ENCODE measurements at places on chromosomes 6 and 20.

DNA sequence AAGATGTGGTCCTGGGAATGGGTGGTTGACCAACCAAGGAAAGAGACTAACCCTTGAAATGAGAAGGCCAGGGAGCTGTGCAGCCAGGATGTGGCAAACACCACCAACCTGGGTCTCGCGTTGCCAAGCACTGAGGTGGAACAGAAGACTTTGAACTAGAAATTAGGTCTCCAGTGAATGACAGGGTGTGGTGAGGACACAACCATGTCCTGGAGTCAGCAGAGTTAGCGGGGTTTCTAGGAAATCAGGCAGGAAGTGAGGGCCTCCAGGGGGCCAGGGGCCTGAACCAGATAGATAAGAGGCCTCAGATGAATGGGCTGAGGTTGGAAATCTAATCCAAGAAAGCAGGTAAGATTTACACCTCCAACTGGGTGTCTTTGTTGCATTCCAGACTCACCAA, 353.3 kb upstream of the ARID1B start:
- no peak for DNase-seq

GRCh38 chr6:139030228-139030963, 1.9 kb downstream of the ABRACL start:
- DNase-seq: no peak

GRCh38 chr6:168214586-168215104, 104.9 kb downstream of the DACT2 start:
- no peak for DNase-seq

DNA sequence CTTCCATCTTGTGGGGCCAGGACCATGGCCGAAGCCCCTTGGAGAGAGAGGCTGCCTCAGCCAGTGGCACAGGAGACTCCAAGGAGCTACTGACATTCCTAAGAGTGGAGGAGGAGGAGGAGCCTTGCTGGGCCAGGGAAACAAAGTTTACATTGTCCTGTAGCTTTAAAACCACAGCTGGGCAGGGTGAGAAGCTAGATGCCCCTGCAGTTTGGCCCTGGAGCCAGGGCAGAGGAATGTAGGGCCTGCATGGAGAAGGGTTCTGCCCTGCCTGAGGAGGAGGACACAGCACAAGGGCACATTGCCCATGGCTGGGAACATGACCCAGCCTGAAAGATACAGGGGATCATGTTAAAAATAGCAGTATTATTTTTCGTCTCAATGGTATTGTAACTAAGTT, 37.4 kb downstream of the PLCG1 start:
- no peak for DNase-seq

DNA sequence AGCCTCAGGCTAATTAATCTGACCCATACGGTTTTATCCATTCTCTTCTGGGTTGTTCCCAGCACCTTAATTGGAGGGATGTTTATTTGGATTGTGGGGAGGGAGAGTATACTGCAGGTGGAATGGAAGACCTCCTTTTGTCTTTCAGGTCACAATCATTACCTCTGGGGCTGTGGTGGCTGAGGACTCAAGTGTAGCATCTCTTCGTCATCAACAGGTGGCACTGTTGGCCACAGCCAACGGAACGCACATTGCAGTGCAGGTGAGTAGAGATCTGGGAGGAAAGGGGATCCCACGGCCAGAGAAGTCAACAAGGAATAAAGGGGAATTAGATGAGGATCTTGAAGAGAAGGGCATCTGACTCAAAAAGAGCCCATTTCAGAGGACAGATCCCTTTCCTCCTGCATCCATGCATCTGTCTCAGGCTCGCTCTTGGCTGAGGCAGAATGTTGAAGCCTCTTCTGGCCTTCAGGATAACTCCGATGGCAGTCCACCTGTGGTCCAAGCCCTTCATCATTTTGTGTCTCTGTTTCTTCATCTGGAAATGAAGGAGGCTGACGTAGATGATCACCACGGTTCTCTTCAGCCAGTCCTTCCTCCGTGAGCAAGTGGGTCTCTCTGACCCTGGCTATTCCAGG, 3.2 kb upstream of the DEF6 start:
- DNase-seq: peak; percentile 85

- DNase-seq: no peak
Measured at GRCh38 chr6:119566546-119567260, 217.1 kb upstream of the MAN1A1 start.

DNA sequence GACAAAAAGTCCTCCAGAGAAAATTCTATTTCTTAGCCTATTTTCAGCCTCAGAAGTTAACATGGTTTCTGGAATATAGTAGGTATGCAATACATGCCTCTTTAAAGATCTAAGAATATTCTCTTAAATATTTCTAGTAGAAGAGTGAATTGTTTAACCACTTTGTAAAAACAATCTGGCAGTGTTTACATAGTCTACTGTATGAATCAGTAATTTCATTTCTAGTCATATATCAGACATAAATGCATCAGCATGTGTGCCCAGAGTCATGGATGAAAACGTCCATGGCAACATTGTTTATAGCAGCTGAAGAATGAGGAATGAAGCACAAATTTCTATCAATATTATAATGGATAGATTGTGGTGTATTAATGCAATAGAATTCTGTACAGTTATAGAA, 124.9 kb downstream of the NKAIN2 start:
- DNase-seq: no peak

DNA sequence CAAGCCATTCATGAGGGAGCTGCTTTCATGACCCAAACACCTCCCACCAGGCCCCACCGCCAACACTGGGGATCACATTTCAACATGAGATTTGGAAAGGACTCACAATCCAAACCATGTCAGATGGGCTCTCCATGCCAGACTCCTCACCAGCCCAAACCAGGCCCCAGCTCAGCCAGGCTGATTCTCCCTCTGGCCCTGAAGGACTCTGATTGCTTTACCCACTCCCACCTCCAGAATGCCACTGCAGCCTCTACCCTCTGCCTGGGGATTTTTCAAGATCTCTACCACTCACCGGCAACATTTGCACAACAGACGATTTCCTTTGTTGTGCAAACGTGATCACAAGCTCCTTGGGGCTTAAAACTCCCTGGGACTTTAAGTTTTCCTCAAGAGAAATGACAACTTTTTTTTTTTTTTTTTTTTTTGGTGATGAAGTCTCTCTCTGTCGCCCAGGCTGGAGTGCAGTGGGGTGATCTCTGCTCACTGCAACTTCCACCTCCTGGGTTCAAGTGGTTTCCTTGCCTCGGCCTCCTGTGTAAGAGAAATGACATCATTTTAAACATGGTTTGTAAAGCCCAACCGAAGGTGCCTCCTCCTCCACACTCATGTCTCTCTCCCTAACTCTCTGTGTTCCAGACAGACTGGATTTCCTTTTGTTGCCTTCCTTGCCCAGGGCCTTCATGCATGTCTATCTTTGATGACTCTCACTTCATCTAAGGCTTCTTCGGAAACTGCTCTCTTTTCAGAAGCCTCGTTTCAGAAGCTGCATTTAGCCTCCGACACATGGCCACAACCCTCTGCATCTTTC, 147.0 kb downstream of the CDH26 start:
- DNase-seq: no peak

DNA sequence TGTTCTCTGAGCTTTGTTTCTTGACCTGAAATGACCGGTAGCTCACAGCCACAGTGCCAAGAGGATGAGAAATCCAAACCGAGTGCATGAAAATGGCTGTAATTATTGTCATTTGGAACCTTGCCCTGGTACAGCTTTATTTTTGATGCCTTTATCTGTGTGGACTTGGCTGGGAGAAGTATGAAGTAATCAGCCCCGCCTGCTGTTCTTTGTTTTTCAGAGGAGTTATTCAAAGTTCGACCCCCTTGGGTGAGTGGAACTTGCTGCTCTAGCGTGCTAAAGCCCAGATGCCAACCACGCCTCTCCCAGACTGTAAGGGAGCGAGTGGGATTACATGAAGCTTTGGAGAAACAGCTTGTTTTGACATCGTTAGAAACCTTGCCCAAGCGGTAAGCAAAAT, 48.3 kb downstream of the ECT2L start:
- no peak for DNase-seq

- no peak for DNase-seq
Measured at GRCh38 chr6:85887461-85887860, 244.8 kb upstream of the SYNCRIP start.

DNA sequence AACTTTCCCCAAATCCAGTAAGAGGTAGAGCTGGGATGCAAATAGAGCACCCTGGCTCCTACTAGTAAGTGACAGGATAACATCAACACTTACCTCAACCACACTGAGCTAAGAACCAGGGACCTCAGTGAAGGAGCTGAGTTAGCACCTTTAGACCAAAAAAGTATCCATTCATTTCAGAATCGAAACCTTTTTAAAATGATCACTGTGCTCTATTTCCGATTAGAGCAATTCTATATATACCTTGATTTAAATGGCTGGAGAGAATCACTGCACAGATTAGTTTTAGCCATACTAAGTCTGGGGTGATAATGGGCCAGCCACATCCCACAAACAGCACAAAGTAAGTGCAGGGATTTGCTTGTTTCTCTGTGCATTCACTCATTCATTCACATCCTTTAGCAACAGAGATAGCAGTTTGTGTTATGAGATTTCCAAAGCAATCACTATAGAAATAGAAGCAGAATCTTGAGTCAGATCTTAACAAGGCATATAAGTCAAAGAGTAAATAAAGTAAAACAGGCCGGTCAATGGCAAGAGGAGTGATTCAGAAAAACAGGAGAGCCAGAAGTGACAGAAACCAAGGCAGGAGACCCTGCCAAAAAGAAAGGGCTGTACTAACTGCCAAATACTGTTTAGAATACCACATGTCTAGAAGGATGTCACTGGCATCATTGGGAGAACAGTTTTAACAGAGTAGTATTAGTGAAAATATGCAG, 136.3 kb downstream of the KIF13A start:
- DNase-seq: no peak

- no peak for DNase-seq
Measured at GRCh38 chr20:63032861-63033793, 26.4 kb upstream of the BHLHE23 start.

DNA sequence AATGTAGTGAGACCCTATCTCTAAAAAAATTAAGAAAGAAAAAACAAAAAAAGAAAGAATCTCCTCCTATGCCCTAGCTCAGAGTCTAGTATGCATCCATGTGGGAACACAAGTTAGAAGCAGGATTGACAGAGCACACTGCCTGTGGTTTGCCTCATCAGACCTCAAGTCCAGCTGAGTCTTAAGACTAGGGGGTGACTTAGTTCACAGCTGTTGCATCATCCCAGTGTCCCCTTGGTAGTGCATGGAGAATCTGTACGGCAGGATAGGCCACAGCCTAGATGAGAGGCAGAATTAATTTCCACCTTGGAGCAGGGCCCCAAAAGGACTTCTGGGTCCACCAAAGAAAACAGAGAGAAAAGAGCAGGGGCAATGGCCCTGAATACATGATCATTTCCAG, 13.7 kb downstream of the PNPLA1 start:
- DNase-seq: no peak

GRCh38 chr20:50815162-50815989, 20.5 kb downstream of the BCAS4 start:
- no peak for DNase-seq

DNA sequence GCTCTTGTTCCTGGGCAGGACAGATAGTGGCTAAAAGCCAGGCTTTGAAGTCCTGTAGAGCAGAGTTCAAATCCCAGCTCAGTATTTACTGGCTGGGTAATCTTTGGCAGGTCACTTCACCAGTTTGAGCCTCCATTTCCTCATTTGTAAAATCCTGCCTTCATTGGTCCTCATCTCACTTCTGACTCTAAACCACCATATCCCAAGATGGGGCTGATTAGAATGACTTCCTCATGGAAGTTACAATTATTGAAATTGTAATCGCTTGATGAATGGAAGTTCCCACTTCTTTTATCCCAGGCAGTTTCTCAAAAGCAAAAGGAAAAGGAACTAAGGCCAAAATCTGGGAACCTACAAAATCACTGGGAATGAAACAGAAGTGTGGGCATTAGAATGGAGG, 35.9 kb upstream of the B4GALT5 start:
- no peak for DNase-seq

GRCh38 chr6:169450097-169450496, 196.5 kb upstream of the THBS2 start:
- DNase-seq: no peak

- DNase-seq: no peak
Measured at GRCh38 chr6:166950443-166950821, 5.9 kb downstream of the RNASET2 start.

Data from K562 (cell line).